ENCODE measurements at places on chromosomes 5 and 9.

- no peak for DNase-seq
Measured at GRCh38 chr5:149256451-149256850, 15.2 kb upstream of the AFAP1L1 start.

- DNase-seq, result no peak
Measured at GRCh38 chr5:131230406-131230805, 33.4 kb upstream of the CDC42SE2 start.

GRCh38 chr5:82985763-82986162 is 91.4 kb downstream of the TMEM167A start:
- no peak for DNase-seq

- DNase-seq, result no peak
Measured at GRCh38 chr9:88164850-88165249, 26.6 kb upstream of the SPATA31C2 start.

DNA sequence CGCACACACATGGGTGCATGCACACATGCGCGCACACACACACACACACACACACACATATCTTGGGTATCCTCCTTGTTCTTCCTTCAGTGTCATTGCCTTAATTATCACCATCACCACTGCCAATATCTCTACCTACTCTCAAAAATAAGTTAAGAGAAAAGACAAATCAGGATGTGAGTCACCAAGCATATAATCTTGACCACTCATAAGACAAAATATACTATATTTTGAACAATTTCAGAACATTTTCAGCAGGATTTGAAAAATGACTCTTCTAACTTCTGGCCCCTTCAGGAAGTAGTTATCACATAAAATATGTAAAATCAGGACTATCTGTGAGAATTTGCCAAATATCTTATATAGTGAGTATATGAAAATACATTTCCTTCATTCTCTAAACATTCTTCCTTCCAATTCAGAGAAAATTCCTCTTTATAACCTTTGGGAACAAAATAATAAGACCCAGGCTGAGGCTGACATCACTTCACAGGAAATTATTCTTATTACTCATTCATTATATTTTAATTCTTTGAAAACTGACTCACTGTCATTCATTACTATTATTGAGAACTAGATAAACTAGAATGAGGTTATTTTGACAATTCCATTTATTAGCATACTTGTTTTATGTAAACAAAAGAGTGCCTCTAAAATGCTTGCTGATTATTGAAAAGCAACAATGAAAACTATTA is 772.0 kb upstream of the ACO1 start:
- no peak for DNase-seq

- DNase-seq, result no peak
Measured at GRCh38 chr5:77774981-77775789, 954 bp downstream of the TBCA start.

- no peak for DNase-seq
Measured at GRCh38 chr5:66511491-66511890, 84.7 kb upstream of the MAST4 start.

- DNase-seq, result no peak
Measured at GRCh38 chr9:134895567-134895907, 14.9 kb downstream of the FCN2 start.

- DNase-seq, result no peak
Measured at GRCh38 chr9:33175649-33176325, 8.7 kb upstream of the B4GALT1 start.

DNA sequence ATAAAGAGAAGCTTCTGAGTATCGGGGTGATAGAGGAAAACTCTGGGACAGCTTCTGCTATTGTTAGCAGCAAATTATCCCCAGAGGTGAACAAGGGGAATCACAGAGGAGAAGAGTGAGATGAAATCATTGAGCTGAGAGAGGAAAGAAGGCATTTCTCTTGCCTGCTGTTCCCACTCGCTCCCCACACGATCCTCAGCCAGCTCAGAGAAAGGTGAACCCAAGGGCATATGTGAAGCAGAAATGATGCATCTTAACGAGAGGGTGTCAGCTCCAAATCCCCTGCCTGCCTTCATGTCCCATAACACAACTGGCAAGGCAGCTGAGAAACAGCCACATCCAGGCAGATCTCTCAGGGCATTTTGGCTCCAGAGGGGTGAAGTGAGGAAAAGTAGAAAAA is 111.6 kb downstream of the BRINP1 start:
- no peak for DNase-seq

DNA sequence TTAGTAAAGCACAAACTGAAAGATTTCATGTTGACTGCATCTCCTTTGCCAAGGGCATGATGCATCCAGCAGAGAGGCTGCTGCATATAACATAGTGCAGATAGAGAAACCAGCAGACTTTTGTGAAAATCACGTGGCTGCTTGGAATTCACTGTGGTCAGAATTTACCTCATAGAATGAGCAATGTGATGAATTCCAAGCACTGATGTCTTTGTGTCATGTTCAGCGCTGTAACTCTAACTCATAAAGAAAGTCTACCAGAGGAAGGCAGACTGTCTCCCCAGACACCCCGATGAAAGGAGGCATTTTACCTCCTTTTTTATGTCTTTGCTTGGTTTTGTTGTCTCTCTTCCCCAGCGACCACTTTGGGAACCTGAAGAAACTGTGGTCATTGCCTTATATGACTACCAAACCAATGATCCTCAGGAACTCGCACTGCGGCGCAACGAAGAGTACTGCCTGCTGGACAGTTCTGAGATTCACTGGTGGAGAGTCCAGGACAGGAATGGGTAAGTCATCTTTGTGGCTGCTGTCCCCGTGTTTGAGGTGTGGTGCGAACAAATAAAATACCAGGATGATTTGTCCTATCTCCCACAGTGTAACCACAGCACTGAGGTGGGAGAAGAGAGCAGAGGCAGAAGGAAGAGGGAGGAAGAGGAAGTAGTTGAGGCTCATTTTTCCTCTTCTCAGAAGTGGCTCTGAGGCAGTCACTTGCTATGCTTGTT is 42.0 kb downstream of the ITK start:
- DNase-seq, result no peak

GRCh38 chr9:86604741-86605140 is 250.5 kb upstream of the TUT7 start:
- DNase-seq, result no peak

DNA sequence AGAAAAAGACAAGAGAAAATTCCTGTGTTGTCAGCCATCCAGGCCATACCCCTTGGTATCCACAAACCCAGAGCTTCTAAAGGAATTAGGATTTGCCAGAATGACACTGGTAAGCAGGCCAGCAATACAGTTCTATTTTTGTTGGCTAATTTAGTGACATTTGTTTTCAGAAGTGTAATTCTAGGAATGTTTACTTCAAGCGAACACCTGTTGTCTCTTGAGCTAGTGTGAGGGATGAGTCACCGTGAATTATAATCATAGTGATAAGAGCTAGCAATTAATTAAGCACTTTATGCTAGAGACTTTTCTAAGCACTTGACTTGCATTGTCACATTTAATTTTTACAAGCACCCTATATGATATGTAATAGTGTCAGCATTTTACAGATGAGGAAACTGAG is 99.2 kb downstream of the PRKACG start:
- no peak for DNase-seq

DNA sequence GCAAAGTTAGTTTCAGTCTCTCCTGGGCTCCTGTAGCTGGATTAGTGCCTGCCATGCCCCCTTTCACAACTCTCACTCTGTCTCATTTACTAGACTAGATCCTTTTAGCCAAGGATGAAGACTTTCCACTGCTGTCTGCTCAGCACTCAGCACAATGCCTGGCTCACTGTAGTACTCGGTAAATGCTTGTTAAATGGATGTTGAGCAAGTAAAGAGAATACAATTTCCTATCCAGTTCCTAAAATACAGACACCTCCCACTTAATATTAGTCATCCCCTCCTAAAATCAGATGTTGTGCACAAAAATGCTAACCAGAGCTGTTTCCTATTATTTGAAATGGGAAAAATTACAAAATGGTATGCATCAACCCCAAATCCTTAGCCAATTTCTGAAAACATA is 195.8 kb downstream of the SREK1 start:
- DNase-seq, result no peak

DNA sequence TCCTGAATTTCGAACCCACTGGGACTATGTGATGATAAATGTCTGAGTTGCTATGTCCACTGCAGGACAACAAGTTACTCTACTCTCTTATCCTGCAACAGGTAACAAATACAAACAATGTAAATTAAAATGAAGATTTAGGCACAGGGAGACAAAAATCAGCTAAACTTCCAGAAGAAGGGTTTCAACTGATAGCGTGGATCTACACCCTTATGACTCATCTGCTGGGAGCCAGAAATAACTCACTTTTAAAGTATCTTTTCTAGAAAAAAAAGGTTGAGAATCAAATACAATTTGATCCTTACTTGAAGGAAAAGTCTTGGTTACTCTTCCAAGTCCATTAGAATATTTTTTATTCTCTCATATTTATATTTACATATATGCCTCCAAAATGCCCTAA is 21.4 kb downstream of the PJA2 start:
- no peak for DNase-seq

Measured in NCI-H187 (cell line).